ENCODE measurements at places on chromosomes 16 and 17.

- no peak for DNase-seq
Measured at GRCh38 chr17:82463391-82463790, 4.8 kb downstream of the NARF start.

DNA sequence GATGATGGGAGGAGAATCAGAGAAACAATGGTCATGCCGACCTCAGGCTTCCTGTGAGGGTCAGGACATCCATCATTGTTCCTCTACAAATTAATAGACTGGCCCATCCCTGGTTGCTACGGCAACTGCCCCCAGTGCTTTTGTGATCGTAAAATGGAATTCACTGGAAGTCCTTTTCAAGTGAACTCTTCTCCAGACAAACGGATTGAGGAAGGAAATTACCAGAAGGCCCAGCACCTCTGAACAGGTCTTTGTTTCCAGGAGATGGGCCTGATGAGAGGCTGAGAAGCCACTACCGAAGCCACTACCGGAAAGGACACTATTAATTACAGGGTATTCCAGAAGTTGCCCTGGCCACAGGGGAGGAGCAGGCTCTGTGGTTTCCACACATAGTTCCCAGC lies 126.0 kb downstream of the MGAT5B start:
- no peak for DNase-seq

GRCh38 chr17:57586196-57586740 lies 158.8 kb downstream of the CCDC182 start:
- DNase-seq = no peak

GRCh38 chr16:83835586-83836566 lies 28.1 kb downstream of the HSBP1 start:
- no peak for DNase-seq

GRCh38 chr17:73610331-73610911 lies 33.8 kb downstream of the SDK2 start:
- no peak for DNase-seq
